ENCODE measurements at places on chromosomes 3 and 15.

- no peak for DNase-seq
Measured at GRCh38 chr3:196697270-196697669, 14.8 kb downstream of the CEP19 start.

- DNase-seq = no peak
Measured at GRCh38 chr3:14806641-14807263, 12.0 kb upstream of the FGD5 start.

GRCh38 chr3:101124125-101124524 lies 130.9 kb upstream of the ABI3BP start:
- no peak for DNase-seq

GRCh38 chr3:142808103-142808917 lies 80.6 kb downstream of the PCOLCE2 start:
- DNase-seq = no peak

DNA sequence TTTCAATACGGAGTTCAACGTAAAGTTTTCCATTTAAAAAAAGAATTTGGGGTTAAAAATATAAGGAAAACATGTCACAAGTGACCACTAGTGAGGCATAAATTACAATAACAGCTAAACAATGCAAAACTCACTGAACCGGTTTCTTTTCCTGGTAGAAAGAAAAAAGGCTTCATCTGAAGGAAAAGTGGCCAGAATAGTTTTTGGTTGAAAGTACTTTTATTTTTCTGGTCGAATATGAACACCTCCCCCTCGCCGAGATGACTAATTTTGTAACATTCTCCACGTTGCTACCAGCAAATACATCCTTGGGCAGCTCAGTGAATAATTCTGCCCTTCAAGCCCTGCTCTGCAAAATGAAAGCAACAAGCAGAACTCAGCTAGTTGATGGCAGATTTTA lies 3.9 kb upstream of the SRGAP3 start:
- no peak for DNase-seq

- no peak for DNase-seq
Measured at GRCh38 chr3:57939775-57940174, 68.4 kb upstream of the FLNB start.

- peak; percentile 77 for DNase-seq
Measured at GRCh38 chr3:192915304-192915703, 2.4 kb downstream of the MB21D2 start.

GRCh38 chr3:86792316-86792715 lies 198.6 kb downstream of the VGLL3 start:
- no peak for DNase-seq
